D721Med (cell line): ENCODE measurements at places on chromosomes 4 and X.

DNA sequence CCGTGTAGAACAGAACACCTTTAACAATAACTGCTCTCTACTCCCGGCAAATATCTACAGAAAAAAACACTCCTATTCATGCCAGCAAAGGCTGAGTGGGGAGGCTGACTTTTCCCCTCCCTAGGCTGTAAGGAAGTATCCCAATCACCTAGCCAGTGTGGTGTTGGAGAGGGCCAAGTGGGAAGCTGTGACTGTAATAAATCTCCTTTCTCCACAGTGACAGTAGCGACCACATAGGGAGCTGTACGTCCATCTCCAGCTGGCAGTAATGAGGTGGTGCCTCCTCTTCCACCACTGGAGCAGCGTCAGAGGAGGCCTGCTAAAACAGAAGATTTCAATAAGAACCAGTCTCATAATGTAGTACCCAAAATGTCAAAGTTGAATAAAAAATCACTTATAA is 47.9 kb upstream of the PLAC1 start:
- DNase-seq: no peak

DNA sequence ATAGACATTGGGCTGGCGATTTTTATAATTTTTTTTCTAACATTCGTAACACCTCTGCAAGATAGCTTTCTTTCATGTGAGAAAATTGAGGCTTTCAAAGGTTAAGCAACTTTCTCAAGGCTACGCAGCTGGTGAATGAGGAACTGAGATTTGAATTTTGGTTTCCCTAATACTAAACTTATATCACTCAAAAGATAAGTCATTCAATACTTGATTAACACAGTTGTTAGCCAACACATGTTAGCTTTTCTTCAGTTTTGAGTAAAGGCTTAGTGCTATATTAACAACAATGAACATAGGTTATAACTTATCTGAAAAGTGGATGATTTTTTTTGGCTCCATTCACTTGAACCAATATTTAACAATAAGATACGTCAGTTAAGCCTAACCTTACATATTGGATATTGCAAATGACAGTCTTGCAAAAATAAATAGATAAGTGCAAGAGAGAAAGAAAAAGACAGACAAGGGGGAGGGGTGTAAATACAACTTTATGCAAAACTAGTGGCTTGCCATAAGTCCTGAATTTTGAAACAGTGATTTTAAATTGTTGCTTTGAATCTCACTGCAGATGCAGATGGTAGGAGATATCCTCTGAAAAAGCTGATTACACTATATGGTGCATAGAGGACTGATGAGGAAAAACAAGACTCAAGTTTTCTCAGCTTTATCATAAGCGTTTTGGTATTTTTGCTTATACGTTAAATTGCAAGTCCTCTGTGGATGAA is 11.1 kb upstream of the GPM6A start:
- no peak for DNase-seq

GRCh38 chr4:87180767-87181166 is 39.7 kb downstream of the KLHL8 start:
- no peak for DNase-seq

- no peak for DNase-seq
These were observed 85.5 kb downstream of the NFKB1 start for GRCh38 chr4:102586644-102587021.

GRCh38 chrX:140817943-140818342 is 108.4 kb downstream of the LINC00632 start:
- no peak for DNase-seq

- DNase-seq: no peak
These were observed 138.6 kb upstream of the SFRP2 start for GRCh38 chr4:153927451-153927850.

GRCh38 chr4:141180991-141181761 is 39.5 kb upstream of the ZNF330 start:
- DNase-seq: no peak

DNA sequence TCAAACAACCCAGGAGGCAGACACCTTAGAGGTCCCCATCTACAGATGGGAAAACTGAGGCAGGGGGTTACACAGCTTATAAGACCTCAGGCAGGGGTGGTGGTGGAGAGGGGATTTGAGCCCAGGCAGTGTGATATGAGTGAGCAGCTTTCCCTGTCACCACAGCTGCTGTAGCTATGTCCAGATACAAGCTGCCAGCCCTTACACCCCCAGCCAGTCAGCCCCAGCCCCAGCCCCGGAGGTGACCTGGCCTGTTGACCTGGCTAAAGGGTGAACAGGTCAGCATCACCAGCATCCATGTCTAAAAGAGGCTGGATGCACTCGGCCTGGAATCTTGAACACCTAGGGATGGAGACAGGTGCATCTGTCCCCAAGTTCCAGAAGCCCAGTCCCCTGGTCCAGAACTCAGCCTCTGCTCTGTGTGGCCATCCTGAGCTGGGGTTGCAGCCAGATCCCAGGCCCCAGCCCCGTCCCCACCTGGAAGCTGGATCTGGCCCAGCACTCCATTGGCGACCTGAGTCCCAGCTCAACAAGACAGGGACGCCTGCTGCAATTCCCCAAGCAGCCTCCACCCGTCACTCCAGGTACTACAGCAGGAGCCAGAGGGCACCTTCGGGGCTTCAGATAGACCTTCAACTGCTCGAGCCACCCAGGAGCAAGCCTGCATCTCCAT is 89.5 kb downstream of the JAKMIP1 start:
- no peak for DNase-seq

DNA sequence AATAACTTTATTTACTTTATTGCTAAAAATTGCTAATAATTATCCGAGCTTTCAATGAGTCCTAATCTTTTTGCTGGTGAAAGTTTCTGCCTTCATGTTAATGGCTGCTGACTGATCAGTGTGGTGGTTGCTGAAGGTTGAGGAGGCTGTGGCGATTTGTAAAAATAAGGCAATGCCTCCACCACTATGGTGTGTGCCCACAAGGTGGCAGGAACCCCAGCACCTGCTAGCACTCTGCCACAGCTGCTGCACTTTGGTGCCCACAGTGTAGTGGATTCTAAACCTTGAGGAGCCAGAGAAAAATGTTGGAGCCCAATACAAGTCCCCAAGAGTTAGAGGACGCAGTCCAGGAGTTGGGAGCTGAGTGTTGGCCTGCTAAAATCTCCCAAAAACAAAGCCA is 1237.1 kb downstream of the PCDH19 start:
- no peak for DNase-seq

- DNase-seq: no peak
These were observed 13.7 kb downstream of the GAB3 start for GRCh38 chrX:154737136-154737535.

DNA sequence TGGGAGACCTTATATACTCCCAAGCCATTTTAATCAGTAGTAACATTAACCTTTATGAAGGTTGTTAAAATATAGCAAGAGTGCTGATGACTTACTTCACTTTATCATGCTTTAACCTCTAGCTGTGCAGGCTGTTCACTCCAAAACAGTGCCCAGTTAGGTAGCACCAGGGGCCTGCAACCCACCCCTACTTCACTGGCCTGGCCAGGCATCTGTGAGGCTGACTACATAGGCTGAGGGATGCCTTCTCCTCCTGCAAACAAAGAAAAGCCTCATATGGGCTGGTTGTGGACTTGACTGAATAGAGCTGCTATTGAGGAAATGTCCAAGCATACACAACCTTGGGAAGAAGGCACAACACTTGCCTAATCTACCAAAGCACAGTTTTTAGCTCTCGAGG is 172.8 kb downstream of the SHROOM3 start:
- DNase-seq: no peak

DNA sequence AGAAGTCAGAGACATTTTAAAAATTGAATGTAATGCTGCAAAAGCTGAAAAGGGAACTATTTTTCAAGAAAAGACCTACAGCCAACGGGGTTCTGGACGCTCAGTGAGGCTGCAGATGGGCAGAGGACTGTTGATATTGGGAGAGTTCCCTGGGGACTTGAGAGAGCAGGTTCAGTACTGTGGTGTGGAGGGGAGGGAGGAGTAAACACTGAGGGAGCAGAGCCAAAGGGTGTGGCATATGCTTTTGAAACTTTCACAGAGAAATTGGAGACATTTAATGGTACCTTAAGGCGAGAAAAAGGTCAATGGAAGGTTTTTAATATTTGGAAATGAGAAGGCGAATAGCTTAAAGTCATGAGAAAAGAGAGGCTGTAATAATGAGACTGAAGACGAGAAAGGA is 62.2 kb upstream of the GPM6A start:
- no peak for DNase-seq

- DNase-seq: no peak
These were observed 86.0 kb upstream of the TET2 start for GRCh38 chr4:105060628-105061027.

GRCh38 chr4:37780444-37781130 is 45.9 kb upstream of the PGM2 start:
- DNase-seq: no peak

GRCh38 chr4:93384887-93385286 is 443.7 kb upstream of the ATOH1 start:
- no peak for DNase-seq

- no peak for DNase-seq
These were observed 234.2 kb downstream of the RAPGEF2 start for GRCh38 chr4:159337041-159337440.

- no peak for DNase-seq
These were observed 91.3 kb downstream of the SPOCK3 start for GRCh38 chr4:167143018-167143417.

GRCh38 chrX:6826856-6827255 is 291.9 kb upstream of the VCX3A start:
- no peak for DNase-seq

DNA sequence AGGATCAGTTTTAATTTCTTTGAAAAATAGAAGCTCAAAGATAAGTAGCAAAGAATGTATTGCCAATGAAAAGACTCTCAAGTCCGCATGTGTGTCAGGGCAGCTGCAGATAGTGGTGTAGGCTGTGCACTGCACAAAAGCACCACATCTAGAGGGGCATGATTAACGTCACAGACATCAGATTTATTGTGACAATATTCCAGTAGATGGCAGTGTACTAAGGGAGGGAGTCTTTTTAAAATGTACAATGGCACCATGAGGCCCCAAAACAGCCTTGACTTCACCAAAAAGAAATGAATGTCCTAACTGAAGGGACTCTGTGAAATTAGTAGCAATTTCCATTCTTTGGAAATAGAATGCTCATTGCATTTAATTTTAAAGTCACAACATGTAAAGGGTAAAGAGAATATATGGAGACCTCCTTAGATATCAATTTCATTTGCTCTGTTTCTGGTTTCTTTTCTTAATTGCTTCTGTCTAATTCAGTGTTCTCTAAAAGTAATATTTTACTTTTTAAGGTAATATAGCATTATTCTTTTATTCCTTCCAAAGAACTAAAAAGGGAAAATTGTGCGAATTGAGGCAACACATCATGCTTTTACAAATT is 98.4 kb downstream of the ZNF827 start:
- no peak for DNase-seq

- DNase-seq: no peak
These were observed 52.2 kb downstream of the SULT1B1 start for GRCh38 chr4:69708211-69708610.

DNA sequence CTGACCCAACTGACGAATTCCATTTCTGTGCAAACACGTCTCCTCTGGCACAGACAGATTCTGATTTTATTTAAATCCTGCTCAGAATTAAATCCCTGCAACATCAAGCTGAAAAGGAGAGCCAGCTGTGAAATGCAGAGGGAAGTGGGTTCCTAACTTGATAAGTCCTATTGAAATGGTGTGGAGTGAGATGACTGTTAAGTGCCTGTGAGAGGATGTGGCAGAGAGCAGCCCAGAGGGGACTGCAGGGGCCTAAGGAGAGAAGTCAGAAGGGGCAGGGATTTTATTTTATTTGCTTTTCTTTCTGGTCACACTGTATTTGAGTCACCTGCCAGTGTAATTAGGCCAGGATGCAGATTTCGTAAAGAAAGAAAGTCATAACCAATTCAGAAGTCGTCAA is 277.4 kb downstream of the NKX6-1 start:
- DNase-seq: no peak

GRCh38 chr4:150219841-150220240 is 141.6 kb downstream of the DCLK2 start:
- no peak for DNase-seq

DNA sequence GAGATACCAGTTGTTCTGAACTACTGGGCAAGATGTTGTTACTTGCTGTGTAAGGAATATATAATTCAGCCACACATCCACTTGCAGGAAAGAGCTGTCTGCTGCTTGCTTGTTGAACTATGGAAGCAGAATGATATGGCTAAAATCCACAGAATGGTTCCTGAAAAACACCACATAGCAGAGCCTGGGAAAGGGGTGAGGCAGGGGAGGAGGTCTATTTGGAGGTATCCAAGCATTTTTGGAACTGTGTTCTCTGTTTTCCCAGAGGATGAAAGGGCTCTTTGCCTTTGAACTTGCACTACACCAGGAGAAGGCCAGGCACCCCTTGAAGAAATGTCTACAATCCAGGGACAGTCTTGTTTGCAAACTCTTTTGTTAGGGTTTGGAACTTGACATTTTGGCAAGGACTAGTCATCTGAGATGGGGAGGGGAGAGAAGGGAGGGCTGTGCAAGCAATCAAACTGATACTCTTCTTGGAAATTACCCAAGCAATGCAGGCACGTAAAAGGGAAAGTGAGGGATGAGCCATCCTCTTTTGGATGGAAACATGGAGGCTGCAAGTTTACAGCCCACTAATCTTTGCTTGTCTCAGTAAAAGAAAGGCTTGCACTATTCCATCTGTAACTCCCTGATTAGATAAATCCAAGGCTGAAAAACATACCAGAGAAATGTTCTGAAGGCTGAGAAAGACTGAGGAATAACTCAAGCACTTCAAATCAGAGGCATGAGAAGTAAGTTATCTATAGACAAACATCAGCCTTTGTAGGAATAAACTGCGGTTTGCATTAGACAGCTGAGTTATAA is 141.0 kb downstream of the TSPAN5 start:
- no peak for DNase-seq

DNA sequence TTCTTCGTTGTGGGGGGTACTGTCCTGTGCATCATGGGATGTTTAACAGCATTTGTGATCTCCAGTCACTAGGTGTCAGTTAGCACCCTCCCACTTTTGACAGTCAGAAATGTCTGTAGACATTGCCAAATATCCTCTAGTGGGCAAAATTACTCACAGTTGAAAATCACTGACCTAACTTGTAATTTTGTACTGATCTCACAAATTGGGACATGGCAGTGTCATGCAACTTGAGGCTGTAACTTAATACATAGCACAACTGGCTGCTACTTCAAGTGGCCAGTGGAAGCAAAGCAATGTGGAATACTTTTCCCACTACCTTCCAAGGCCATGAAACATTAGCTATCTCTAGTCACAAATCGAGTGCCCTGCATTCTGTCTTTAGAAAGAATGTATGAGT is 23.2 kb upstream of the TSPAN7 start:
- DNase-seq: no peak

DNA sequence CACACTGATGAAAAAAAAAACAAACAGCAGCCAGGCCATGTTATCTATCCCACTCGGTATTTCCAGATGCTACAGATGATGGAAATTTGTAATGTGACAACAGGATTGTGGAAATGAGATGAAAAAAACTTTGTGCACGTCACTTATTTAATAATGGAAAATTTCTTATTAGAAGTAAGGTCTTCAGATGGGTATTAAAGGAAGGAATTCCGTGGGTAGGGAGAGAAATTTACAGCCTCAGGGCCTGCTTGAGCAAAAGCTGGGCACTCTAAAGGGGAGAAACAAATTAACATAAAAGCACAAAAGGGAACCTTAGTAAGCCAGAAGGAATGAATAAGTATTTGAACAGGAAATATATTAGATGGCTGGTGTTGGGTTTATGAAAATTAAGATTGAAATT is 4.2 kb upstream of the PKD2 start:
- DNase-seq: no peak
